ENCODE measurements at places on chromosomes 3 and 15.

DNA sequence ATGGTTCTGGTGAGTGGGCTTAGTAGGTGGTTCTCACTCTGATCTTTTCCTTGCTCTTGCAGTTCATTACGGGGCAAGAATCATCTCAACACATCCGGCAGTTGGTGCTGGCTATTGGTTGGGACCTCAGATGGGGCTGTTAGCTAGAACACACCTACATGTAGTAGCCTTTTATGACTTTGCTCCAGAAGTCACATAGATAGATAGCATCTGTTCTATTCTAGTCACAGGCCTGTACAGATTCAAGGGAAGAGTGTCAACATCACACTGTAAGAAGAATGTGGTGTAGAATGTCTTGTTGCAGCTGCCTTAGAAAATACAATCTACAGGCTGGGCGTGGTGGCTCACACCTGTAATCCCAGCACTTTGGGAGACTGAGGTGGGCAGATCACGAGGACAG, 15.1 kb downstream of the RAB5A start:
- no peak for DNase-seq

DNA sequence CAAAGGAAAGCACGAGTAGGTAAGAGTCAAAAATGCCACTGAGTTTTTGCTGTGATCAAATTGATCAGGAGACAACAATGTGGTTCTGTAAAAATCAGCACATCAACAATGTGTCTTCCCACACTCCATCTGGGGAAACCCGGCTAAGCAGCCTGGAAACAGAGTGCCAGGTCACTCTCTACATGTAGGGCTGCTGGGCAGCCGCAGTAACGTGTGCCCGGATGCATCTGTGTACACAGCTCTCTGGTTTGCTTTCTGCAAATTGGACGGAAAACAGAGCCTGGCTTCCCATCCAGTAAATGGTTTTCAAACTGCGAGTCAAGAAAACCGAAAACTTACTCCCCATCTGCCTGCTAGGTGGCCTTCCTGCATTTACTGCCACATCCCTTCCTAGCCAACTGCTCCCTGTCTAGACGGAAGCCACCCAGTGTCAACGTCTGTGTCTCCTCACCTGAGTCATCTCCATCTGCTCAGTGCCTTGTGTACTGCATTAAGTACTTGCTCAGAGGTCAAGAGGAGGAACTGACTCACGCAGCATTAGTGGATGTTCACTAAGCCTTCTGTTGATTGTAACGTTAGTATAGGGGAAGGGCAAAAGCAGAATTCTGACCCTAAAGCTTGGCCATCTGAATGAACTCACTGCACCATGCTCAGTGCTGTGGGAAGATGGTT, 124.1 kb downstream of the TJP1 start:
- no peak for DNase-seq

- no peak for DNase-seq
These were observed 123.7 kb upstream of the SPRED1 start for GRCh38 chr15:38128921-38129320.

GRCh38 chr3:55692957-55693558, 206.0 kb upstream of the WNT5A start:
- DNase-seq: no peak

DNA sequence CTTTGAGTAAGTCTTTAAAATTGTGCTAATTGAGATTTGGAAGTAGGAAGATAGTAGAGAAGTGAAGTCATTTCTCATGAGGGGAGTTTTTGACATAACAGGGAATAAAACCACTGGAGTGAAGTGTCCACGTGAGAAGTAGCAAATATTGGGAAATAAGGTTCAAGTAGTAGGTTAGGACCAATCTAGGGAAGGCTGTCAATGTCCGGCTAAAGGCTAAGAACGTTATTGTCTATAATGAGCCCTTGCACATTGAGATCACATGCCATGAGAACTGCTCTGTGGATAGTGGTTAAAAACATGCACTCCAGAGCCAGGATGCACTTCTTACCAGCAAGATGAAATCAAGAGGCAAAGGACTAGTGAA, 459.9 kb upstream of the TPRG1 start:
- no peak for DNase-seq

GRCh38 chr3:9124730-9125129, 124.7 kb downstream of the SRGAP3 start:
- no peak for DNase-seq

DNA sequence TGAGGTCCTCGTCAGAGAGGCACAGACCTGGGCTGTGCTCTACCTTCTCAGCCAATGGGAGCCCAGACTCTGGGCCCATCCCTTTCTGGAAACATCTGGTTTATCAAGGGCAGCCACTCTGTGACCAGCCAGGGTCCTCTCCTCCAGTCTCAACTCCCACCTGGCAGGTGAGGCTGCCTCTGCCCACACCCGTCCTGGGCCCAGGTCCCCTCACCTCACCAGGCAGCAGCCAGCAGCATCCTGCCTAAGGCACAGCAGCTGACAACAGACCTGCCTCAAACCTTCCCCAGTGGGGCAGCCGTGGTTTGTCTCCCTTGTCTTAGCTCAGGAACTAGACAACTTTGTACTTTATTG, 8.7 kb upstream of the VIPR1 start:
- no peak for DNase-seq

DNA sequence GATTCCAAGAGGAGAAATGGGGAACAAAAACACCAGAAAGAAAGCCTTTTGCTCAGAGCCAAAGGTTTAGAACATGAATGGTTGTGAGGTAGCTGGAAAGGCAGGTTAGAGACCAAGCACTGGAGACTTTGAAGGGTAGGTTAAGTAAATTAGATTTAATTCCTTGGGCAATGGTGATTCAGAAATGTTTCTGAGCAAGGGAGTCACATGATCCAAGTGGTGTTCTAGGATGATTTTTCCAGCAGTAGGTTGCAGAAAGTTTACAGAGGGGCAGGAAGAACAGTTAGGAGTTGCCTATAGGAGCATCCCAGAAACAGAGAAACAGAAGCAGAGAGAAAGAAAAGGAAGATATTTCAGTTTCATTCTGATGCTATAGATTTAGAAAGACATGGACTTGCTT, 139.8 kb downstream of the WDR76 start:
- DNase-seq: no peak

GRCh38 chr3:58025837-58026569, 17.8 kb downstream of the FLNB start:
- no peak for DNase-seq

All from CD4-positive, alpha-beta memory T cell (primary cell).